Body of pancreas (tissue), 4 donors: ENCODE measurements at places on chromosomes 1 and 21. TPM values are rescaled to one million over a fixed set of nuclear protein-coding genes. Genes with fewer than 3 reads are reported as not detected.

- H3K4me1 ChIP-seq, result peaks cover 12% of the 10 kb centered on the region
- no peak overlapping the region for H3K4me3 ChIP-seq
- DNase-seq, result no peak
- H3K27me3 ChIP-seq, result no peaks in the 10 kb centered on the region
- no peaks in the 10 kb centered on the region for H3K36me3 ChIP-seq
These were observed 43.5 kb upstream of the DPT start for GRCh38 chr1:168772428-168773060.

GRCh38 chr1:109882288-109883245, 28.1 kb upstream of the CSF1 start:
- H3K36me3 ChIP-seq, result no peaks in the 10 kb centered on the region
- DNase-seq, result no peak
- H3K4me3 ChIP-seq, result no peak overlapping the region
- H3K27ac ChIP-seq, result no peak overlapping the region

- no peaks in the 10 kb centered on the region for H3K36me3 ChIP-seq
- DNase-seq, result no peak
- no peak overlapping the region for H3K4me3 ChIP-seq
- H3K4me1 ChIP-seq, result peaks cover 20% of the 10 kb centered on the region
- no peak overlapping the region for H3K27ac ChIP-seq
These were observed 25.6 kb downstream of the S100A10 start for GRCh38 chr1:151968058-151968457.

Gene INKA2
- total RNA-seq, result not detected

Gene SPRR2E
- total RNA-seq, result not detected

Gene CTSK
- 11.9 TPM for total RNA-seq
